CD4-positive, alpha-beta T cell treated with Interleukin-6 for 4 hours (primary cell): ENCODE measurements at places on chromosomes 7 and 10.

- DNase-seq, result no peak
These were observed 66.4 kb downstream of the MYL10 start for GRCh38 chr7:101562531-101563197.

DNA sequence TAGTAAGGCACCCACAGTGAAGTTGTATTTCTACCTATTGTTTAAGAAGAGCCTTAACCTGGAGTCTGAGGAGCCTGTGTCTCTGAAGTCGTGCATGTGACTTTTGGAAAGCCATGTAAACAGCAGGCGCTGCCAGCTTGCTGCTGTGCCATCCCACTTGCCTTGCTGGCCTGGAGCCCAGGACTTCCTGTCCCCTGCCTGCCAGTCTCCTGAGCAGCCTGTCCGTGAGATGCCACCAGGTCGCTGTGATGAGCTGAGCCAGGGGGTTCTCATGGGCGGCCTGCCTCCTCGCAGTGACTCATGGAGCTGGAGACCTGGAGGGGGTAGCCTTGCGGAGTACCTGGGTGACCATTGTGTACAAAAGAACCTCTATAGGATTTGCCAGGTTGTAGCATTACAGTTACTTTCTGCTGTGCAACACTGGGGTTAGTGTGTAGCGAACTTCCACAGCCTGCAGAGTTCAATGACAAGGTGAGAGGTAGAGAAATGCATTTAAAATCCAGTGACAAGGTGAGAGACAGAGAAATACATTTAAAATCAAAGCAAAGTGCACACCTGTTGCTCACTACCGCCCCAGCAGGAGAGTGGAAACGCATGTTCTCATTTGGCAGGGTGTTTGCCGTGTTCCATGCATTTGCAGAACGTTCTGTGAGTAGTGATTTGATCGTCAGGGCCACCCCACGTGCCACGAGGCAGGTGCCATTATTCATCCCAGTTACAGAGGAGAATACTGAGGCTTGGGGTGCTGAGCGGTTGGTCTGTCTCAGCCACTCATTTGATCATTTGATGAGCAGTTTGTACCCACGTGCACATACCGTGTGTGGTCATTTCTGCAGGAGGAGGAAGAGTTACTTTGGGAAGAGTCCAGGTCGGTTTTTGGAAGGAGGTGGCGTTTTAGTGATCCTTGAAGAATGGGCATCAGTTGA lies 36.6 kb upstream of the BHLHA15 start:
- DNase-seq, result no peak

DNA sequence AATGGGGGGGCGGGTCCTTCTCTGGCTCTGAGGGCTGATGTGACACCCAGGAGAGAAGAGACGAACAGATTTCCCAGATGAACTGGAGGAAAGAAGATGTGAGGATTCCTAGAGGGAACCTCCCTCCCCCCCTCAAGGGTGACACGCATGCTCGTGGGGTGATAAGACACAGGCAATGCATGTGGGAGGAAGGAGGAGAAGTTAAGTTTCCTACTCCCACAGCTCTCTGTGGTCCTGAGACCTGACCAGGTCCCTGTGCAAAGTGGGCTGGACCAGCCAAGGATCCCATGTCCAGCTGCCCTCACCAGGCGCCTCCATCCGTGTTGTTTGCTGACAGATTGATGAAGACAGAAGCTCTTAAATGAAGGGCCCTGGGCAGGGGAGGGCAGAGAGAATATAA lies 112.6 kb downstream of the SH3PXD2A start:
- DNase-seq, result no peak

- no peak for DNase-seq
These were observed 223.5 kb downstream of the PLXNA4 start for GRCh38 chr7:132352800-132353199.

GRCh38 chr10:44968091-44968490 lies 8.5 kb downstream of the RASSF4 start:
- no peak for DNase-seq

DNA sequence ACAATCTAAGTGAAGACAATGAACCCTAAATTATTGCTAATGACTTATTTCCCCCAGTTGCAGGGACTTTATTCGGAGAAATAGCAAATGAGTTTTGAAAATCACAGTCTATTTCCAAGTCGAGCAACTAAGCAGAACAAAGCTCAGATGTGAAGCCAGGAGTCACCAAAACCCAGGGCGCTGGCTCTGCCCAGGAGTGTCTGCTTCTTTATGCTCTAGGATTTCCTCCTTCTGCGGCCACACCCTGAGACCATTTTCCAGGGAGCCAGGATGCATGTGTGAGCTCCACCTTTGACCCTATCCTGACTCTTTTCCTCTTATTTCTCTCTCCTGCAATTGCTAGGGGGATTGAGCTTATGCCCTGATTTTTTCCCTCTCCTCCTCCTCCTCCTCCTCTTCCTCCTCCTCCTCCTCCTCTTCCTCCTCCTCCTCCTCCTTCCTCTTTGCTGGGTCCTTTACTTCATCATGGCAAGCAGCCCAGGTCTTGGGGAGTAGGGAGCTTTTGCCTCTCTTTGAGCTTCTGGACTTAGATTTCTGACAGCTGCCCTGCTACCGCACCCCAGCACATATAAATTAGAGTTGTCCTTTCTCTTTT lies 234.4 kb downstream of the ARL4A start:
- DNase-seq, result no peak

- no peak for DNase-seq
These were observed 36.6 kb downstream of the ATRNL1 start for GRCh38 chr10:115129752-115130151.

GRCh38 chr7:22399091-22399490 lies 42.1 kb upstream of the RAPGEF5 start:
- DNase-seq, result no peak

DNA sequence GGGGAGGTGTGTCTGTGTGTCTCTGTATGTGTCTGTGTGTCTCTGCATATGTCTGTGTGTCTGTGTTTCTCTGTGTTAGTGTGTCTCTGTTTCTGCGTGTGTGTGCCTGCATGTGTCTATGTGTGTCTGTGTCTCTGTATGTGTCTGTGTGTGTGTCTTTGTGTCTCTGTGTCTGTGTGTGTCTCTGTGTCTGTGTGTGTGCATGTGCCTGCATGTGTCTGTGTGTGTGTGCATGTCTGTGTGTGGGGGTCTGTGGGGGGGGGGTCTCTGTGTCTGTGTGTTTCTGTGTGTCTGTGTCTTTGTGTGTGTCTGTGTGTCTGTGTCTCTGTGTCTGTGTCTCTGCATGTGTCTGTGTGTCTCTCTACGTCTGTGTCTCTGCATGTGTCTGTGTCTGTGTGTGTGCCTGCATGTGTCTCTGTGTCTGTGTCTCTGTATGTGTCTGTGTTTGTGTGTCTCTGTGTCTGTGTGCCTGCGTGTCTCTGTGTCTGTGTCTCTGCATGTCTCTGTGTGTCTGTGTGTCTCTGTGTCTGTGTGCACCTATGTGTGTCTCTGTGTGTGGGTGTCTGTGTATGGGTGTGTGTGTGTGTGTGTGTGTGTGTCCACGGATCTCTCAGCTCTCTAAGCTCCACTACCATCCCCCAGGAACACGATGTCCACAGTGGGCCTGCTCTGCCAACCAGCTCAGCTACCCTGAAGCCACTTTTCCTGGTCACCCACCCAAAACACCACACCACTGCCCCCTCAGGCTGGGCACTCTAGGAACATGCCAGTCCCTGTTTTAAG lies 41.7 kb downstream of the RASGEF1A start:
- no peak for DNase-seq

DNA sequence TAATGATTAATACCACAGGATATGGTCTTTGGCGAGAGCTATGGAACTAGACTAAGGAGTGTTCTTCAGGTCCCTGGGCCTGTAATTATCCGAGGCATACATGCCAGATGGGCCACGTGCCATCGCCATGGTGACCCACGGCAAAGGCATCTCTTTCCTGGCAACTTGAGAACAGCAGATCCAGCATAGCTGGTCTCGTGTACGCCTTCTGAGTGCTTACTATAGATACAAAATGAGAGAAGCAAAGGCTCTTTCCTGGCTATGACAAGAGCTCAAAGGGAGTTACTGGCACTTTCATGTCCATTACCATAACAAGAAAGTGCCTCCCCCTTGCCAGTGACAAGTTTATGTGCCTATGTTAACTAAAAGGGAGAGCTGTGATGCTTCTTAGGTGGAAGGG lies 26.0 kb upstream of the GLI3 start:
- no peak for DNase-seq

- DNase-seq, result no peak
These were observed 621.0 kb downstream of the PARD3 start for GRCh38 chr10:34193931-34194626.

DNA sequence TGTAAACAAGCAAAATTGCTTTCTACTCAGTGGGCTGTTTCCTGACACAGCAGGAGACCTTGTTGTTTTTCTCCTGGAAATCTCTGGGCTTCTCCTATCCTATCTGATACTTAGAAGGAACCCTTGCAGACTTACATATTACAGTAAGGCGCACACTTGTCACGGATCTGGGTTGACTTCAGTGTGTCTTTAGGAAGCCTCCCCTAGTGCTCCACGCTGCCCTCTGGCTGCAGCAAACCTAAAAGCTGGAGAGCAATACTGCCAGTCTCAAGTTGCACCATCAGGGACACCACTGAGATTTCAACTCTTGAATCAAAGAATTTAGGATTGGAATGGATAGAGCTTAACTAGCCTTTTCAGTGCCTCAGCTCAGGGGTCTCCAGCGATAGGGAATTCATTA lies 495.3 kb downstream of the LRMDA start:
- DNase-seq, result no peak

DNA sequence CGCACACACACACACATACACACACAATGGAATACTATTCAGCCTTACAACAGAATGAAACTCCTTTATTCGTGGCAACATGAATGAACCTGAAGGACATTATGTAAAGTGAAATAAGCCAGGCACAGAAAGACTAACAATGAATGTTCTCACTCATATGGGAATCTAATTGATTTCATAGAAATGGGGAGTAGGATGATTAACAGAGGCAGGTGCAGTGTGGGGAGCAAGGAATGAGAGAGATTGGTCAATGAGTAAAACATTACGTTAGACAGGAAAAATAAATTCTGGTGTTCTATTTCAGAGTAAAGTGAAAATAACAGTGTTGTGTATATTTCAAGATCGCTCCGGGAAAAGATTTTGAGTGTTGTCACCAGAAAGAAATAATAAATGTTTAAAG lies 694.5 kb downstream of the NXPH1 start:
- no peak for DNase-seq

DNA sequence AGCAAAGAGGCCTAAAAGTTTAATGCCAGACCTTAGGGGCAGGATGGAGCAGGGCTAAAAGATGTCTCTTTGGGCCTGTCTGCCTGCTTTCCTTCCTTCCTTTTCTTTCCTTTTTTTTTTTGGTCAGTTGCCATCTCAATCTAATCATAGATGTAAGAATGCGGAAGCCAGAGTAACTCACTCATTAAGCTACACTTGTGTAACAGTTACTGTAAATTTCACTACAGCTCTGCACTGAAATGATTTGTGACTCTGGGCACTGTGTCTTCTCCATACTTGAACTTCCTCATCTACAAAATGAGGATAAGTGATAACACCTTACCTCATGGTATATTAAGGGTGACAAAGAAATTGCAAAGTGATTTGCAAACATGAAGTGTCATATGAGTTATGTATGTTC lies 75.5 kb upstream of the AGK start:
- DNase-seq, result no peak

- no peak for DNase-seq
These were observed 543.2 kb downstream of the PTPRN2 start for GRCh38 chr7:158044482-158044823.

DNA sequence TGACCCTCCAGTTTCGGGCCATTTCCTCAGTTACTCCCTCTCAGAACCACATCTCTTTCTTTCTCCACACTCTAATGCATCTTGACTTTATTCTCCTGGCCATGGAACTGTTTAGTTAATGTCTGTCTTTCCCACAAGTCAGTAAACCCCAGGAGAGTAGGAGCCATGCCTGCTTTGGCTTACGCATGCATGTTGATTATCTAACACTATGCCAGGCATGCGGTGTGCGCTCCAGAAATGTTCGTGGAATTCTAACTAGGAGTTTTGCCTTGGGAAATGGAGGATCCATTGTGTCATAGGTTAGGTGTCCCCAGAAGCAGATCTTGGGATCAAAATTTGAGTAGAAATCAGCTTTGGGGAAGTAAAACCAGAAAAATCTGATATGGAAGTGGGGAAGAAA lies 308.9 kb downstream of the GRID1 start:
- no peak for DNase-seq

- DNase-seq, result no peak
These were observed 38.4 kb upstream of the ANAPC16 start for GRCh38 chr10:72177454-72177853.

- no peak for DNase-seq
These were observed at the start of gene TMEM229A for GRCh38 chr7:124032369-124033094. TSS of gene TMEM229A (minus strand) at chr7:124033067. CDS start at chr7:124033003, 64 bp downstream.

GRCh38 chr10:83961620-83962019 lies 177.7 kb upstream of the GHITM start:
- no peak for DNase-seq

DNA sequence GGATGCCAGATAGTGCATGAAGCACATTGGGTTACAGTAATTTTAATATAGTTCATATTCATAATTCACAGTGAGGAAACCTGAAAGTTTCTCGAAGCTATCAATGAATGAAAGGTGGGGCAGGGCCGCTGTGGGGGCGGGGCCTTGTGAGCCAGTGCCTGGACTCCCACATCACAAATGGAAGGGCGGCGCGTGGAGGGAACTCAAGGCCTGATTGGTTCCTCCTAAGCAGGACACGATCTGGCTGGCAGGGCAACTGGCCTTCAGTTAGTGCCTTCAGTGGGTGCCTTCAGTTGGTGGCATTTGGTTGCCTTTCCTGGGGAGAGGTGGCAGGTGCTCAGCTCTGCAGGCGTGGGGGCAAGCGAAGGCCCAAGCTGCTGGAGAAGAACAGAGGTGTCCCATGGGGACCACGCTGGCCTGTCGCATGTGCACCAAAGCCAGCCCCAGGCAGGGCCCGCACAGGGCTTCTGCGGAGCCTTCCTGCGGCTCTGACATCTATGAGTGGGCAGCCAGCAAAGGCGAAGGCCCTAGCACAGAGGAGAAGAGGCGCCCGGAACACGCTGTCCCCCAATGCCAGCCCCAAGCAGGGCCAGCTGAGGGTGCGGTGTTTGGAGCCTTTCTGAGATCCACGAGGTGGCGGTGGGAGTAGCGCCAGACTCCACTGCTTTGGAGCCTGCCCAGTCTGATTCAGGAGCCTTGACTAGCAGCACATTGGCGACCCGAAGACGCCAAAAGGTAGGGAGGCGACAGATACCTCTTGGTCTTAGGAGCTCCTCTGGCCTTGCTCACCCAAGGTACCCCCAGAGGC lies 118.0 kb upstream of the PDSS1 start:
- DNase-seq, result no peak

DNA sequence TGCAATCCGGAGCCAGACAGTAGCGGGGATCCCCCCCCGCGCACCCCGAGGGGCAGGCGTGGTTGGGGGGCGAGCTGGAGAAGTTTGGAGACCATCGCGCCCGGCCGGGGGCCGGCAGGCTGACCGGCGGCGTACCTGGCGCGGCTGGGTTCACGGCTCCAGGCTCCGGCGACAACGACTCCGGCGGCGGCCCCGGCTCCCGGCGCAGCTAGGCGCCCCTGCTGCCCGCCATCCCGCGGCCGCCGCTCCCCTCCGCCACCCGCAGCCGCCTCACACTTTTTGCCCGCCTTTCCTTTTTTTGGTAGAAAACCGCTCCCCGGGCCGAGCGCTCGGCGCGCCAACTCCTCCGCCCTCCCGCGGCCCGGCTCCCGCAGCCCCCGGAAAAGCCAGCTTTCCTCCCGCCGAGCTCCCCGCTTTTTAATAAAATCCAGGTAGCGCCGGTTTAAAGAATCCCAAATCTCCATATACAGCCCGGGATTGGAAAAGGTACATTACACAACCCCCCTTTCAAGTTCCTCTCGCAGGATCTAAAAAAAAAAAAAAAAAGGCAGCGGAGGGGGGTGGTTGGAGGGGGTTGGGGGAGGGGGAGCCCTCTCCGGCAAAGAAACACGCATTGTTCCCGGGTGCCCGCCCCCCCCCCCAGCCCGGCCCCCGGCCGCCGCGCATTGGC lies at the start of gene TNRC18:
TNRC18 (minus strand) TSS at position 529 of the 670 bp plus-strand sequence. CDS start 2,588 bp downstream, outside the sequence.
- DNase-seq, result no peak
